ENCODE measurements at places on chromosomes 6 and 20. TPM values are rescaled to one million over a fixed set of nuclear protein-coding genes. Genes with fewer than 3 reads are reported as not detected.

Gene GNMT
- 1.2 TPM for total RNA-seq

Gene IL17A
- total RNA-seq: not detected

Gene C4A
- 5.2 TPM for total RNA-seq

Gene WFDC2
- not detected for total RNA-seq

Gene GMDS
- total RNA-seq: 23.5 TPM
